ENCODE measurements at places on chromosomes 2 and 18.

DNA sequence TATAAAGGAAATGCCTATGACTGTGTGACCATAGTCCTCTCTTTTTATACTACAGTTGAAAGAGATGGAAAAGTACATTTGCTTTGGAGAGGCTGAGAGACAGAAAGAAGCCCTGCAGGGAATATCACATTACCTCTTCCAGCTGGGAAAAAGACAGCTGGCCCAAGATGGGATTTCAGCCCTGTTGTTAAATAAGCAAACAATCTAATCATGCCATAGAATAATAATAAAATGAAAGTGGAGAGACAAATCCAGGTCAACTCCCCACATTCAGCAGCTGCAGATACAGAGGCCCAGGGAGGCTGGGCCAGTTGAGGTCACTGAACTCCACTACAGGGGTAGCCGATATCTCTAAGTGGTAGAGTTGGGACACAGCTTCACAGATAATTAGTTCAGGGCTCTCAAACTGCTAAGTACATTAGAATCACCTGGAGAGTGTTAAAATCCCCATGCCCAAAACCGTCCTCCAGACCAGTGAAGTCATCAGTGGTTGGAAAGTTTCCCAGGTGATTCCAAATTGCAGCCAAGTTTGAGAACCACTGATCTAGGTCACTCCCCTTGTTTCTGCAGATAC is 81.9 kb downstream of the MOGAT1 start:
- no peak for DNase-seq

DNA sequence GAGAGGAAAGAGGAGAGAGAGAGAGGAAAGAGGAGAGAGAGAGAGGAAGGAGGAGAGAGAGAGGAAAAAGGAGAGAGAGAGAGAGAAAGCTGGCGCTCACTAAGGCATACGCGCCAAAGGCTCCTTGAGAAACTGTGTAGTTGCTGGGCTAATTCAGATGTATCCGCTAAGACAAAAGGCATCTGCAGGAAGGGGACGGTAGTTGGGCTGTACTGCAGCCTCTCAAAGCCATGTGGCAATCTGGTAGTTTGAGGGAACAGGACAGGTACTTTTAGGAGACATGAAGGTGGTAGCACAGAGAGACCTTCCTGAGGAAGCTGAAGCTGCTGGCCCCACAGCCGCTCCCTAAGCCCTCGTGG is 31.6 kb downstream of the THNSL2 start:
- no peak for DNase-seq

GRCh38 chr18:10400534-10401307 is 53.7 kb upstream of the APCDD1 start:
- DNase-seq = no peak

GRCh38 chr2:133654949-133655348 is 86.7 kb upstream of the NCKAP5 start:
- DNase-seq = no peak

GRCh38 chr2:86441882-86442641 is 891 bp downstream of the KDM3A start:
- DNase-seq = peak; percentile 88

DNA sequence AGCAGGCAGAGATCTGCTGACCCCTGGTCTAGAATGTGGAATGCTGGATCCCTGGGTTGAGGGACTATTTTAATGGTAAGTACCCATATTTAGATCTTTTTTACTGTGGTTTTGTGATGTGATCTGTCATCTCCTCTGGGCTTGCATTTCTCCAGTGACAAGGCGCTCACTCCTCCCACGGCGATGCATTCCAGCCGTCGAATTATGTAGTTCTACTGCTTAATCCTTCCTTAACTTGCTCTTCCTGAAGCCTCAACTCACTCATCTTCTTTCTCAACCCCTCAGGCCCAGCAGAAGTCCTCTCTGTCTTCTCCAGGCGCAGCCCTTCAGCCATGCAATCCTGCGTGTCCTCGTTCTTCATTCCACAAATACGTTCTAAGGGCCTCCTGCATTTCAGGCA is 51.2 kb downstream of the HPCAL1 start:
- no peak for DNase-seq

GRCh38 chr2:168804214-168804613 is 1.8 kb downstream of the NOSTRIN start:
- DNase-seq = no peak

GRCh38 chr2:102154946-102155702 is 12.6 kb downstream of the IL1R1 start:
- no peak for DNase-seq

DNA sequence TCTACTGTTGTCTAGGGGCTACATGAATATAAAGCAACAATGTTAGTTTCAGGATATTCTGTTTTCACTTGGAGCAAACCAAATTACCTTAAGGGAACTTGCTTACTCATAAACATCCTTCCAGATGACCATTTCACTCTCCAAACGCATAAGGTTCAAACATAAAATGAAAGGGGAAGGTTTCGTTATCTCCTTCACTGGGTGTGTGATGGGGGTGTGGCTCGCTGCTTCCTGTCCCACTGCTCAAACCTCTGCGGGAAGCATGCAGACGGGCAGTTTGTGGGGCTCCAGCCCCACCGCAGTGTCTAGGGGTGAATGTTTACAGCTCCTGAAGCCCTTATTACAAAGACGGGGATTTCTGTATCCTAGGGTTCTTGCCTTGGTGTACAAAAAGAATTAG is 1310.9 kb upstream of the TMEFF2 start:
- DNase-seq = no peak

DNA sequence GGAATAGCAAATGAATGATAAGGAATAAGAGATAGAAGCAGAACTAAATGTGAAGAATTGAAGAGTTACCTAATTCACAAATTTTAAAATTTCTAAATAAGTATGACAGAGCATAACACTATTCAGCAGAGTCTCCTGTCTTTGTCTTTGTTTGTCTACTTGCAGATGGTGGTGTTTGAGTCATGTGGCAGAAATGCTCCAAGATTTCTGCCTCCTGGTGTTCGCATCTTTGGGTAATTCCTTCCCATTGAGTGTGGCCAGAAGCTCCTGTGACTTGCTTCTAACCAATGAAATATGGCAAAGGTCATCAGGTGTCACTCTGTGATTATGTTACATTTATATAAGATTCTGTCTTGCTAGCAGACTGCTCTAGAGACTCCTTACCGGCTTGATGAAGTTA is 45.6 kb upstream of the GALNT3 start:
- no peak for DNase-seq

- no peak for DNase-seq
Measured at GRCh38 chr2:134312482-134312881, 58.6 kb downstream of the MGAT5 start.

DNA sequence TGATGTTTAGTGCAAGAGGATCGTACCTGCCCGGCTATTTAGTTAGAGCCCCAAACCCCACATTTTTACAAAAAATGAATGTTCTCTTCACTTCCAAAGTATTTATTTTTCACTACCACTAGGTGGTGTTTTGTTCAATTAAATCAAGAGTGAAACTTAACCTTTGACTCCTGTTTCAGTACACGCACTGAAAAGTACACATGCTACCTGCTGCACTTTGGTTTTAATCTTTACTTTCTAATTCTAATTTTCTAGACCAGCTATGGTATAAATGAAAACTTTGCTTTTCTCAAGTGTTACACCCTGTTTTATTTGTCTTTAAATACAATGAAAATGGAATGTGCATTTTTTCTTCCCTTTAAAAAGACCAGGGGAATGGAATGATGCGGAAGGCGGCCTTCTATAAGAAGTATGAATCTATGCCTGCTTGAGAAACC is 31.4 kb upstream of the CHN1 start:
- peak; percentile 78 for DNase-seq

DNA sequence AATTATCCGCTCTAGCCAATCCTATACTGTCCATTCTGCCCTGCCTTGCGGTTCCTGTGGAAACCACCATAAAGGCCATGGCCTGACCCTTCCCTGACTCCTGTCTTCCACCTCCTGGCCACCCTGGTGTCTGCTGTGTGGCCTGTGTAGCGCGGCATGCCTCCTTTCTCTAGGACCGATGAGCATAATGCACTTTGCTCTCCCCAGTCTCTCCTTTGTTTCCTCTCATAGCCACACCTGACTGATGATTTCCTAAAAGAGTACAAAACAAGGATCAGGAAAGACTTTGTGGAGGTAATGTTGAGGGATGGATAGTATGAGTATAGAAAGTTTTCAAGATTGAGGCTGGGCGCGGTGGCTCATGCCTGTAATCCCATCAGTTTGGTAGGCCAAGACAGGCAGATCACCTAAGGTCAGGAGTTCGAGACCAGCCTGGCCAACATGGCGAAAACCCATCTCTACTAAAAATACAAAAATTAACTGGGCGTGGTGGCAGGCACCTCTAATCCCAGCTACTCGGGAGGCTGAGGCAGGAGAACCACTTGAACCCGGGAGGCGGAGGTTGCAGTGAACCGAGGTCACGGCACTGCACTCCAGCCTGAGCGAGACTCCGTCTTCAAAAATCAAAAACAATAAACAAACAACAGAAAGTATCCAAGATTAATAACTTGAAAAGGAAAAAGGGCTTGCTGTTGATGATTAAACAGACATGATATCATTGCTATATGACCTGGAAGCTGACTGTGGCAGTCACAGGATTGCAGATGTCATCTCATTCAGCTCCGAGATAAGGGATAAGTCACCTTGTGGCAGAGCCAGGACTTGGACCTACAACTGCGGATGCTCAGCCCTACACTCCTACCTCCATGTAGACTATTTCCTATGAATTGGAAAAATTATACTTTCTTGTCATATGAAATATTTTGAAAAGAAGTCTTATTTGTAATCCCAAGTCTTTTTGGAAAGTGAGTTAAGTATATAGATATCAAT is 16.6 kb downstream of the SOWAHC start:
- DNase-seq = no peak

- DNase-seq = peak; percentile 64
Measured at GRCh38 chr2:10305715-10306114, 3.0 kb downstream of the HPCAL1 start.

DNA sequence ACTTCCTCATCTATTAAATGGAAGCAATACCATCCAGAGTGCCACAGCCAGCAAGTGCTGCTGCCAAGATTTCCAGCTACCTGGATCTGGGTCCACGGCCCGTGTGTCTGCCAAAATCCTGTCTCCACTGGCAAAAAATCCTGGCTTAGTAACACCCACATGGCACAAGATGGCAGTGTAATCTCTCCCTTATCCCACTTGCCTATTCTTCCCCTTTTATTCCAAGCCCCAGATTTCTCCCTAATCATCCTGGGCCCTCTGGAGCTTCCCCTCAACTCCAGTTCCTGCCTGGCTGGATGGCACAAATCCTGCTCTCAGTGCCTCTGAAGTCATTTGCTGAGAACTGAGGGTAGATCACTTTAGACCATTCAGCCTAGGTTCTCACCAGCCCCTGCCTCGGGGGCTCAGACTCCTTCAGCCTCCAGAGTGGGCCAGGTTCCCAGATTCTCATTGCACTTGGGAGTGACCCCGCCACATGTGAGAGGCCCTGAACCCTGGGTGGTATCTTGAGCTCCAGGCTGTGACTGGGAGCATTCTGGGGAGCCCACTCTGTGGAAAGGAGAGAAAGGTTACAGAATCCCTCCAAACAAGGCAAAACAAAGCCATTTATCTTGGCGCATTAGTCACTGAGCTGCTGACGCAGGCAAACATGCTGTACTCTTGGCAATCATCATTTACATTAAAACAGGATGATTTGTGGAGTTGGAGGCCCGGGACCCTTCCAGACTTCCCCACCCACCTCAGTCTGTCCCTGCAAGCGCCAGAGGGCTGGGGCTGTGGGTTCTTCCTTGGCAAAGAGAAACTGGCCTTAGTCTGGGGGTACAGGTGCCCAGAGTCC is 325.8 kb downstream of the DYSF start:
- no peak for DNase-seq

DNA sequence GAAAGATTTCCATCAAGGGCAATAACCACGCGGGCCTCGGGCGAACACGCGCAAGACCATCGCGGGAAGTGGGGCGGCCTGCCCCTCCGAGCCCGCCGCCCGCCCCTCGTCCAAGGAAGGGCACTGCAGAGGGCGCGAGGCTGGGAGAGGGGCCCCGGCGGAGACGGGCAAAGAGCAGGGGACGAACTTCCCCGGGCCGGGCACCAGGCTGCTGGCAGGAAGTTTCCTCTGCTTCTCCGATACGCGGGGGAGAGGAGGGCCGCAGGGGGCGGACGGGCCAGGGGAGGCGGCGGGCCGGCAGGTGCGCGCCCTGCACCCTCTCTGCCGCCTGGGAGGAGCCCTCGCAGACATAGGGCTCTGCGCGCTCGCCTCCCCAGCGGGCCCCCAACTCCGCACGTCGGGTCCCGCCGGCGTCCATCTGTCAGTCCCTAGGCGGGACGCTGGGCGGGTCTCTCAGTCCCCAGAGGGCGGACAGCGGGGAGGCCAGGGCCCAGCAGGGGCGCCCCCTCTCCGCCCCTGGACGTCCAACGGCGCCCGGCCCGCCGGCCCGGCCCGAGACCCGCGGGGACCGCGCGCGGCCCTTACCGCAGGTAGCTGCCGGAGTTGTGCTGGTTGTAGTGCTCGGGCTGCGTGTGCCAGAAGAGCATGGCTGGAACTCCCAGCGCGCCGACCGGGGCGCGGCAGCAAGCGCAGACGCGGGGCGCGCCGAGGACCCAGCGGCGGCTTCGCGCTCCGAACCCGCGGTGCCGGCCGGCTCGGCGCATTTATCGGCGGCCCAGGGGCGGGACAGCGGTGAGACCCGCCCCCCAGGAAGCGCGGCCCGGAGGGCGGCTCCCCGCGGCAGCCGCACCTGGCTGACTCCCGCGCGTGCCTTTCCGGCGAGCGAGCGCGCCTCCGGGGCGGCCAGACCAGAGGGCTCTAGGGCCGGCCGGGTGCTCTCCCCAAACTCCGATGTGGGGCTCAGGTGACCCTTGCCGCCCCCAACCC is at the start of gene TFCP2L1:
TFCP2L1 (minus strand) TSS at position 740 of the 987 bp plus-strand sequence; CDS start at position 647, 93 bp downstream.
- no peak for DNase-seq

GRCh38 chr2:15584767-15585469 is 6.8 kb upstream of the DDX1 start:
- no peak for DNase-seq

DNA sequence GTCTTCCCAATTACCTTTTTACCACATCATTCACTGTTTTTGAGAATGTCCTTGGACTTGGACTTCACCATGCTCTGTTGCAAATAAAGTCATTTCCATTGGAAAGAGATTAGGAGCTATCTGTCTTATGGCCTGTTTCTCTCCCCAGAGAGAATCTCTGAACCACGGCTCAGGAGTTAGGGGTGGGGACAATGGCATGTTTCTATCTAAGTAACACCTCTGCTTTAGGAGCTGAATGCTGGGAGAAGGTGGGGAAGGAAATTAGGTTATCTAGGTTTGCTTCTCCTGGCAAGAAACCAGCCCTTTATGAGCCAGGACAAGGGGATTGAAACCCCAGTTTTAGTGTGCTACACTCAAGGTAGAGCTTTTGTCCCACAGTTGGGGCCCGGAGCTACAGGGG is 86.3 kb downstream of the AGPS start:
- DNase-seq = no peak

GRCh38 chr18:21682371-21683051 is 22.1 kb downstream of the ABHD3 start:
- no peak for DNase-seq
